ENCODE measurements at places on chromosomes 3 and 15.

DNA sequence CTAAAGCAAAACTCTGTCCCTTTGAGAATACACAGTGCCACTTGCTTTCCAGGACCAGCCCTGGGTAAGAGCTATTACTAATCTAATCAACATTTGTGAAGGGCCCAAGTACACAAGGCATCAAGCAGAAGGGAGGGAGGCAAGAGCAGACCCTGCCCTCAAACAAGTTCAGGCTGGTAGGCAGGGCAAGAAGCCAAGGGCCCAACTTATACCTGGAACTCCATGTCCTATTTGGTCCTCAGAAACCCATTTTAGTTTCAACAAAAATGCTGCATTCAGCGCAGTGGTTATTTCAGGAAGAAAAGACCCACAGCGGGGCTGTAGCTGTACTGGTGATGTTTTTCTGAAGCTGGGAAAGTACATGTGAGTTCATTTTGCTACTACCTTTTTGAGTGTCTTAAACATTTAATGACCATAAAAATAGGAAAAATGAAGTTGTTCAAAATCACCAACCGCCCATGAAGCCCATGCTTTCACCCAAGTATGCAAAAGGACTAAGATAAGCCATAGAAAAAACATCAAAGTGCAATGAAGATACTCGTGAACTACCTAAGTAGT is 2.8 kb downstream of the RPS17 start:
- DNase-seq = no peak

DNA sequence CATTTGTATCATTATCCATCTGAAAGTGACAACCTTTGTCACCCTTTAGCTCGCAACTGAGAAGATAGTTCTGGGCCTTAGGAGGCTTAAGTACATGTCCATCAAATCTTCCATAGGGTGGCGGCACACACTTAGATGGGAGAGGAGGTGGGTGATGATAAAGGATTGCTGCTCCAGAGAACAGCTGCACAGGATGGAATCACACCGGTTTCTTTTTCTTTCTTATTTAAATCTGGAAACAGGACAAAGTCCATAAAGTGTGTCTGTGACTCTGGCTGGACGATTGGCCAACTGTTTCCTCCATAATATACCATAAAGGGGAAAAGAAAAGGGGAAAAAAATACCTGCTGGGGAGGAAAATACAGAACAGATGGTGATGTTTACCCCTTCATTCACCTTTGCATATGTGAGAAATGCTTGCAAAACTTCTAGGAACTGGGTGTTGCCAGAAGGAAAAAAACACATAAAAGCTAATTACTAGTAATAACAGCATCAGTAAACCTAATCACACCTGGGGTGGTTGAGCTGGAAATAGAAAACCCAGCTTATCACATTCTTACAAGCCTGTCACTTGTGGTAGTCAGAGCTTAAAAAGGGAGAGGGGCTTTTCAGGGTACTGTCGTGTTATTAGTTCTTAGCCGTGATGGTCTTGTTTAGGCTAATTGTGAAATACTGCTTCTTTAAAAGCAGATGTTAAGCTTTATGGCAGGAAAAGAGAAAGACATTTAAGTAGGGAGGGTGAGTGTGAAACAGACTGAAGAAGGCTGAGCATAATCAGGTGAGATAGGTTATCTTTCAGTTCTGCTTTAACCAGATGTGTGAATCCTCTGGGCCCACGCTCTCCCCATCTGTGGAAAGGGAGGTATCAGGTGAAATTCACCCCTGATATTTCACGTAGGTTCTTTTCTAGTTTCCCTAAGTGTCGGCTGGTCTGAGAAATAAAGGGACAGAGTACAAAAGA is 16.7 kb downstream of the C2CD4A start:
- no peak for DNase-seq

DNA sequence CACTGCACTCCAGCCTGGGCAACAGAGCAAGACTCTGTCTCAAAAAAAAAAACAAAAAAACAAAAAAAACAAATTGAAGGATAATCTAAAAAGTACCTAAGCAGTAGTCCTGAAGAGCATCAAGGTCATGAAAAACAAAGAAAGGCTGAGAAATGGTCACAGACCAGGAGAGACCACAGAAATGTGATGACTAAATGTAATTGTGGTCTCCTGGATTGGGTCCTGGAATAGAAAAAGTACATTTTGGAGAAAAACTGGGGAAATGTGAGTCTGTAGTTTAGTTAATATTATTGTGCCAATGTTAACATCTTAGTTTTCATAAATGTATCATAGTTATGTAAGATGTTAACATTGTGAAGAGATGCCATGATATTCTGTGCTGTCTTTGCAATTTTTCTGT is 267.5 kb upstream of the NR2E3 start:
- DNase-seq = no peak

DNA sequence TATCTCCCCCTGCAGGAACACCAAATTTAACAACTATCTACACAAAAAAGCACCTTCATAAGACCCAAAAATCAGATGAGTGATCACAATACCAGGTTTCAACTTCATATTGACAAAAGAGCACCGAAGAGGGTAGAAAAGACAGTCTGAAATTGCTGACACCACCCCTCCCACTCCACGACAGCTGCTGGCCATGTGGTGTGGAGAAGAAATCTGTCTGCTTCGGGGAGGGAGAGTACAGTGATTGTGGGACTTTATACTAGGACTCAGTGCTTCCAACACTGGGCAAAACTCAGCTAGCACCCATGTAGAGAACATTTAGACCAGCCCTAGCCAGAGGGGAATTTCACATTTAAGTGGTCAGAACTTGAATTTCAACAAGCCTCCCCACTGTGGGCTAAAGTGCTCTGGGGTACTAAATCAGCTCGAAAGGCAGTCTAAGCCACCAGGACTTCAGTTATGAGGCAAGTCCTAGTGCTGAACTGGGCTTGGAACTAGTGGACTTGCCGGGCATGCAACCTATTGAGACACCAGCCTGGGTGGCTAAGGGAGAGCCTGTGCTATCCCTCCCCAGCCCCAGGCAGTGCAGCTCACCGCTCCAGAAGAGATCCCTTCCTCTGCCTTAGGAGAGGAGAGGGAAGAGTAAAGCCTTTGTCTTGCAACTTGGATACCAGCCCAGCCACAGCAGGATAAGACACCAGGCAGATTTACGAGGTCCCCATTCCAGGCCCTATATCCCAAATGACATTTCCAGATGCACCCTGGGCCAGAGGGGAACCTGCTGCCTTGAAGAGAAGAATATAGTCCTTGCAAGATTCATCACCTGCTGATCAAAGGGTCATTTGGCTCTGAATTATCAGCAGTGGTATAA is 44.6 kb upstream of the POU1F1 start:
- no peak for DNase-seq

DNA sequence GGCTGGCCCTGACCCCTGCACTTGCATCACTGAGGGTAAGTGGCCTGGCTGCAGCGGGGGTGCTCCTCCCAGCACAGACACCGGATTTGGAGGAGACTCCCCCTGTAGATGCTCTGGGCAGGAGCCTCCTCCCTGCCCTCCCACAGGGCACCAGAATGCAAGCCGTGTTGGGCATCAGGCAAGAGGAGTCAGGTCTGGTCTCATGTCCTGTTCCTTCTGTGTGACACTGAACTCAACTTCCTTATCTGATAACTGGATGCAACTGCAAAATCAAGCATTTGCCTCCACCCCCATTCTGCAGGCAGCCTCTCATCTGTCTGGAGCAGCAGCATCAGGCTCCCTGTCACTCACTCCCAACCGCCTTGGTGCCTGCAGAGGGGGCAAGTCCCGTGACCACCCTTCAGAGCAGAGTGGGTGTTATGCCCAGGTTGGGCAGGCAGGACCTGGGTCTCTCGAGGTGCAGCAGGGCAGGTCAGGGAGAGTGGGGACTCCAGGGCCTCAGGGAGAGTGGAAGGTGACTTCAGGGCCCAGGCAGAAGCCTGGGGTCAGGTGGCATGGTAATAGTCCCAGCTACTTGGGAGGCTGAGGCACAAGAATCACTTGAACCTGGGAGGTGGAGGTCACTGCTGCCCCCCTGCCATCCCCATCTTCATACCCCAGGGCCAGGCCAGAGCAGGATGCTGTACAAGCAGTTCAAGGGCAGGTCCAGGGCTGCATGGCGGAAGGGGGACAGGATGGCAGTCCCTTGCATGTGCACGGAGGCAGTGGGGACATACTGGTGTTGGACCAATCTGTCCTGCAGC is 10.5 kb upstream of the RPL29 start:
- no peak for DNase-seq

DNA sequence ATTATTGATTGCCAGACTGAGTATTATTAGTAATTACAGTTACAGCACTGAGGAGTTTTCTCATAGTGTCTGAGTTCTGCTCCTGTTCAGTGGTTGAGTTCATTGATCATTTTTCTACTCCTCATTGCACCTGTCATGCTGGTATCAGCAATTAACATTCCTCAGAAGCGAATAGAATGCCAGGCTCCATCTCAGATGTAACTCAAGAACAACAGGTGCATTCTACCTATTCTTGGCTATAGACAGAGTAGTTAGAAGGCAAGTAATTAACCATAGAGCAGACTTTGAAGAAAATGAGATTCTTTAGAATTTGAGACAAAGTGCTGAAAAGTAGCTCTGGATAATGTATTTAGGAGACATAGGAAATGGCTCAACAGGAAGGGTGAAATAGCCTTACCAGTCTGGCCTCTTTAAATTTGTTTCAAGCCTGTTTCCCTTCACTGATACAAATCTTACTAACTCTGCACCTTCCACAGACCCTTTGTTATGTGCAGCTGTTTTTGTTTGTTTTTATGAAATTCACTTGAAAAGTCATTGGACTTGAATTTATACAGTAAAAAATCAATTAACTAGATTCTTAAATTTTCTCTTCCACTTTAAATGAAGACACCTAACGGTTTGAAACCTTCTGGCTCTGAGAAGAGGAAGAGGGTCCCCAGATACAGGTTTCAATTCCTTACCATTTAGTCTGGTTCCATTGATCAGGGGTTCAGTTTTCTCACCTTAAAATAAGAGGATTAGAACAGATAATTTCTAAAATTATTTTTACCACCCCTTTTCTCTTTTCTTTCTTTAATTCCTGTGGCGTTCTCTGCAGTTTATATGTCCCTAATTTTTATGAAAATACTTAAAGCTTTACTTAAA is 109.6 kb downstream of the FNDC3B start:
- no peak for DNase-seq
